ENCODE measurements at places on chromosomes 7 and 10.
A peak's percentile ranks its signal among the peaks of the same experiment; 100 is the strongest.

DNA sequence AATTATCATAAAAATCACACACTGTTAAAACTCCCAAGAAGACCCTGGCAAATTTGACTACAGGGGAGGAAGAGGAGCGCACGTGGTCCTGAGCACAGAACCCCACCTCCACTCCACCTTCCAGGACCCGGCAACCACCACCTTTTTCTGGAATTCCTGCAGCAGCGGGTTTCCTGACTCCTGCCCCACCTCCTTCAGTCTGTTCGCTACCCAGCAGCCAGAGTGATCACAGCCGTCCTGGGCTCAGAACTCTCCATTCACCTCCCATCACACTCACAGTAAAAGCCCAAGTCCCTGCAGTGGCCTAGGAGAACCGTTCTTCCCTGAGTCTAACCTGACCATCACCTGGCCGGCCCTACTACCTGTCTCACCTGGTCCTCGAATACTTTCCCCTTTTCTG lies 107.4 kb upstream of the FAM204A start:
- DNase-seq: no peak

GRCh38 chr7:12434012-12434642 lies 30.5 kb upstream of the VWDE start:
- DNase-seq: peak; percentile 4

DNA sequence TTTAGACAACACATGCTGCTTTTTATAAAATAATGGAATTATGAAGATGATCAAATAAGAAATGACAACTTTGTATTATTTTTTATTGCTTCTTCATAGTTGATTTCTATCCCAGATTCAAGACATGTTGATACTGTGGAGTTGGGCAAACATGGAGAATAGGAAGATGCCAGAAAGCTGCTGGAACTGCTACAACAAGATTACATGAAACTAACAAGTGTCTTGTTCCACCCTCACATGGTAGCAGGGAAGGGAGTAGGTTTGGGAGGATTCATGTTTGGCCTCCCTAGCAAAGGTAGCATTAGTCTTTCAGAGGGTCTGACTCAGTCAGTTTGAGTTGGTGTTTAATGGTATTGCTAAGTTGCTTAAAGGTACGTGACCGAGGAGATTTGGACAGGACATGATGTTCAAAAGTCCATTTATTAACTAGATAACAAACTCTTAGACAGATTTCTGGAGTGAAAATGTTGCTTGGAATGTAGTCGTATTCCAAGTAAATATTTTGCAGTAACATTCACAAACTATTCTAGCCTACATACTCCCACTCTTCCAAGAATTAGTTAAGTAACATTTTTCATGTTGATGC lies 33.1 kb downstream of the PRR15 start:
- no peak for DNase-seq

DNA sequence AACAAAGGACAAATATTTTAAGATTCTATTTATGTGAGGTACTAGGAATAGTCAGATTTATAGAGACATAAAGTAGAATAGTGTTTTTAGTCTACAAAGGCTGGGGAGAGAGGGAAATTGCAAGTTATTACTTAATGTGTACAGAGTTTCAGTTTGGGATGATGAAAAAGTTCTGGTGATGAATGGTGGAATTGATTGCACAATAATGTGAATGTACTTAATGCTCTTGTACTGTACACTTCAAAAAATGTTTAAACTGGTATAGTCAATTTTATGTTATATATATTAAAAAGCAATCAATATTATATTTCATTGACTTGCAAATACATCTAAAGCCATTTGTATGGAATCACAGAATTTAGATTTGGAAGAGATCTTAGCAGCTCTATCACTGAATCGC lies 213.4 kb downstream of the PPP1R3A start:
- no peak for DNase-seq

GRCh38 chr10:121771966-121772365 lies 155.9 kb downstream of the ATE1 start:
- peak; percentile 30 for DNase-seq

DNA sequence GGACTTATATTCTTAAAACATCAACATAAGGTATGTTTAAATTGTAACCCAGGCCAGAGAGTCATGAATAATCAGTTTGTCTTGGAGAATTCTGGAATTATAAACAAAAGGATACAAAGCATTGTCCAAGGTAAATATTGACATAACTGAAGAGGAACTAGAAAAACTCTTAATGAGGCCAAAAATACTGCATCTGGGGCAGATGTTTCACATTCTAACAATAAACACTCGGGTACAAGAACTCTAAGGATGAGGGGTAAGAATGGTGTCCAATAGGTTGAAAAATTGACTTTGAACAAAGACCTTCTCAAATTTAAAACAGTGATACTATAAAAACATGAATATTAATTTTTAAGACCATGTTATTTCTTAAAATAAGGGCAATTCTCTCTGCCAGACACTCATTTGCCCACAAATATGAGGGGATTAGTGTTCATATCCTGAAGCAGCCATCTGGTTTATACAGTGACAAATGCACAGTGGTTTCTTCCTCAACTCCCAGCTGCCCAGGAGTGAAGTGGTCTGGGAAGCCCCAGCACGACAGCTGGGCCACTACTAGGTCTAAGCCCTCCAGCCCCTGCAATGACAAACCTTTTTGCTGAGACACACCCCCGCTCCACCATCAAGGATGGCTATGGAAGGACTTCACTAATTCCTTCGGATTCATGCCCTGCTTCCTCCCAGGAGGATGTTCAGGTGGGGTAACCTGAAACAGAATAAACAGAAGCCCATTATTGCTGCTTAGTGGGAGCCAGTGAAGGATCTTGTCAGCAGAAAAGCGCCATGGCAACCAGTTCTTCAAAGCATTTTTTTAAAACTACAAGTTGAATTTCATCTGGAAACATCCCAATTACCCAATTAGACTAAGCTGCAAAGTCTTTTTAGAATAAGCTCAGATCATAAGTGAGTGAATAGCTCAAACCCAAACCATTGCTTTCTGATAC lies 107.5 kb upstream of the ARID5B start:
- DNase-seq: peak; percentile 53

DNA sequence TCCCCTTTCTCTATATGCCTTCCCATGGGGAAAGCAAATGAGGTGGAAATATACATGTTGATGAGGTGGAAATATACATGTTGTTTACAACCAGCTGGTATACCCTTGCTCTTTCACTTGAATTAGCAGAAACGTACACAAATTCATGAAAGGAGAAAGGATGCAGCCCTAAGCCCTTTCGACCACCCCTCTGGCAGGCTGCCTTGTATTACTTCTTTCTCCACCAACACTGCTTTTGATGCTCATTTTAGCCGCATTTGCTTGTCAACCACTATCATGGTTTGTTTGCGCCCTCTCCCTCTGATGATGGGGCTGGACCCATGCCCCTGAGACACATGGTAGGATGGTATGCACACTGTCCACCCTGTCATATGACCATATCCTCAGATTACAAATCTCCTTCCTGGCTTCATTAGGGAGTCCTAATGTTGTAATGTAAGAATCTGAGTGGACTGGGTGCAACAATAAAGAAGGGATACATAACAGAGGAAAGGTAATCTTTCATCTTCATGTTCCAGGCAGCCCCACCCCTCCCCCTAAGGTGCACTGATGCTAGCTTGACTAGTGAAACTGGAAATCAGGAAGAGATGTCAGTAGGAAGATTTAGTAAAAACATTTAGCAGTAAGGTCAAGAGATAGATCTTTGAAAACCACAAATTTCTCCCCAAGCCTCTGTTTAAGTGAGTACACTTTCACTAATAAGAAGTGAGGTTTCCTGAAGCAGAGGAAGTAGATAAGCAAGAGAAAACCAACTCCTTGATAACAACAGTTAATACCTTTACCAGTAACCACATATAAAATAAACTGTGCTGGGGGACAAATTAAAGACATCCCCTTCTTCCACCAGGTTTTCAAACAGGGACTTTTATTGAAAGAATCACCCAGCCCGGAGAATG lies 536.8 kb upstream of the NRP1 start:
- DNase-seq: no peak
